Right forelimb (tissue), 1 donor: ENCODE measurements at places on chromosomes 13 and 19.

GRCh38 chr19:1009041-1009980 is 9.1 kb downstream of the GRIN3B start:
- no peak for DNase-seq

GRCh38 chr13:41302743-41303142 is 8.3 kb upstream of the NAA16 start:
- no peak for DNase-seq

GRCh38 chr19:4504297-4504701 is 14.0 kb downstream of the PLIN4 start:
- DNase-seq: peak; percentile 64

GRCh38 chr19:5693195-5694166 is 3.4 kb downstream of the RPL36 start:
- DNase-seq: peak; percentile 47

DNA sequence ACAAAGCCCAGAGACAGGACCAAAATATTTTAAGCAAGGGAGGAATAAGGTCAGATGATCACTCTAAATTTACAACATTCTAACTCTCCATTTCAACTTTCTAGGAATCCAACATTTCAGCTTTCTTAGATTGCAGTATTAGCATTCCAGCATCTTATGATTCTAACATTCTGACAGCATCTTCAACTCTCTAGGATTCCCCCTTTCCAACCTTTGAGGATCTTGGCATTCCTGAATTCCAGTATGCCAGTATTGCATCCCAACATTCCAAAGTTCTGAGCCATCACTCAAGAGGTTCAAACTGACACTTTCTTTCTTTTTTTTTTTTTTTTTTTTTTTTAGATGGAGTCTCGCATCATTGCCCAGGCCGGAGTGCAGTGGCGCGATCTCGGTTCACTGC is 13.8 kb downstream of the TGFB1 start:
- DNase-seq: no peak

- no peak for DNase-seq
These were observed 1.5 kb upstream of the RAD23A start for GRCh38 chr19:12944104-12944674.
